Posterior cingulate gyrus (tissue), 11 donors: ENCODE measurements at places on chromosomes 7 and 10.

- DNase-seq: no peak
Measured at GRCh38 chr7:90453259-90453891, 16.1 kb upstream of the PTTG1IP2 start.

GRCh38 chr10:61332581-61332980 lies 120.6 kb downstream of the TMEM26 start:
- no peak for DNase-seq

DNA sequence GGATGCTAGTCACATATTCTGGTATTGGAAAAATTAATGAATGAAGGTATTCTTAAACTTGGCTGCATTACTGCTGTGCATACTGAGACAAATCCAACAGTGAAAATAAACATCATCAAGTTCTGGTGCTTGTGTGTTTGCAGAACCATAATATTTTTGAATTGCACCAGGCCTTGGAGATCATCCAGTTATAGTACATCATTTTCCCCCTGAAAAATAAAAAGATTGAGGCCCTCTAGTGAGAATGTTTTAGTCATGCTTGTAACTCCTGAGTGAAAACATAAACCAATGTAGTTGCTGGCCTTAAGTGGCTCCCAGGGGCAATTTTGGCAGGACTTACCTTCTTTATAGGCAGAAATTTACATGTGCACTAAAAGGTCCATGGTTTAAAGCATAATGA lies 218.8 kb upstream of the TMEM229A start:
- DNase-seq: no peak

DNA sequence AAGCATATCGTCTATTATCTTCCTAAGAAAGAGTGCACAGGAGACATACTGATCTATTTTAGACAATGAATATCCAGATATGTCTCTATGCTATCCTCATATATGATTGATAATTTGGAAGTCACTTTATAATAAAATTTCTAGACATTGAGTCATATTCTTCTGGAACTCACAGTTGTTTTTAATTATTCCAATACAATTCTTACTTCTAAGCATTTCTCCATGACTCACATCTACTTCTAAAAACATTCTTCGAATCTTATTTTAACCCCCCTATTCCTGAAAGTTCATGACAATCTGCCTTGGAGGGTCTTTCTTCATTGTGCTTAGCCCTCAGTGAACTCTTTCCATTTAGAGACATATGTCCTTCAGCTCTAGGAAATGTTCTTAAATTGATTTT lies 368.1 kb downstream of the MDFIC start:
- DNase-seq: no peak

- DNase-seq: no peak
Measured at GRCh38 chr10:24690961-24691512, 32.6 kb downstream of the ARHGAP21 start.

DNA sequence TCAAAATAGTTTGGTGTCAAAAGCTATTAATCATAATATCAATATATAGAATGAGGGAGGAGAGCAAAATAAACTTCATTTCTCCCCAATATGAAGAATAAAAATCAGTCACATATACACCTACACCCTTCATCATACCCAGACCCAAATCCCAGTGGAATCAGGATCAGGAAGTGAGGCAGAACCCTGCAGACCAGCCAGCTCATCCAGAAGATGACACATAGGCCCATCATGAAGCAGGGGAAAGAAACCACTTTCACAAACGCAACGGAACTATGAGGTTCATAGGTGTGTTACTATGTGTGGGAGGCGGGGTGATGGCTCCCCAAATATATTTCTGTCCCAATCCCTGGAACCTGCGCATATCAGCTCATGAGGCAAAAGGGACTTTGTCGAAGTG lies 89.0 kb downstream of the RSU1 start:
- no peak for DNase-seq

DNA sequence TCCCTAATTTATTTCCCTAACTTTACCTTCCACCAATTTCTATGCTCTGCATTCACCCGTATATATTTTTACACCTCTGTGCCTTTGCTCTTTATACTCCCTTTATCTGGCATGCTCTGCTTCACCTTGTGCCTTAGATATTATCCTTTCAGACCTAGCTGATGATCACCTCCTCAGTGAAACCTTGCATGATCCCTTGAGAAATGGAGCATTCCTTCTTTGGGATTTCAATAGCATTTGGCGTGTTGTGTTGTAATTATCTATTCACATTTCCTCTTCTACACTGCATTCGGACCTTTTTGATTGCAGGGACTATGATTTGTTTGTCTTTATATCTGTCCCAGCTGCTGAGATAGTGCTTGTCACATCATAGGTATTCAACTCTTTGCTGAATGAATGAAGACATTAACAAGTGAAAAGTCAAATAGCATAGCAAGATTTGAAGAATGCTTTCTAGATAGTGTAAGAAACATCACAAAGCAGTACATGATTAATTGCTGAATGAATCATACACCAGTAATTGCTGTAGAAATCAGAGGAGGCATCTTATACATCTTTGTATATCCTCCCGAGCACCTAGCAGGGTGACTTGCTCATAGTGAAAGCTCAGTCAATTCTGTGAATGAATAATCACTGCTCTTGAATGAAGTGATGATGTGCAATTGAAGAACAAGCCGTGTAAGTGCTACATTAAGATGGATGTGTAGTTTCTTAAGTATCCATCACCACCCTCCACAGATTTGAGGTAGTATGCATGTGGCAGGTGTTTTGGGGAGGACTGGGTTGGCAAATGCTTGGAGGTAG lies 2.0 kb upstream of the TM9SF3 start:
- DNase-seq: no peak

GRCh38 chr7:30278376-30278775 lies 6.0 kb upstream of the ZNRF2 start:
- DNase-seq: no peak

DNA sequence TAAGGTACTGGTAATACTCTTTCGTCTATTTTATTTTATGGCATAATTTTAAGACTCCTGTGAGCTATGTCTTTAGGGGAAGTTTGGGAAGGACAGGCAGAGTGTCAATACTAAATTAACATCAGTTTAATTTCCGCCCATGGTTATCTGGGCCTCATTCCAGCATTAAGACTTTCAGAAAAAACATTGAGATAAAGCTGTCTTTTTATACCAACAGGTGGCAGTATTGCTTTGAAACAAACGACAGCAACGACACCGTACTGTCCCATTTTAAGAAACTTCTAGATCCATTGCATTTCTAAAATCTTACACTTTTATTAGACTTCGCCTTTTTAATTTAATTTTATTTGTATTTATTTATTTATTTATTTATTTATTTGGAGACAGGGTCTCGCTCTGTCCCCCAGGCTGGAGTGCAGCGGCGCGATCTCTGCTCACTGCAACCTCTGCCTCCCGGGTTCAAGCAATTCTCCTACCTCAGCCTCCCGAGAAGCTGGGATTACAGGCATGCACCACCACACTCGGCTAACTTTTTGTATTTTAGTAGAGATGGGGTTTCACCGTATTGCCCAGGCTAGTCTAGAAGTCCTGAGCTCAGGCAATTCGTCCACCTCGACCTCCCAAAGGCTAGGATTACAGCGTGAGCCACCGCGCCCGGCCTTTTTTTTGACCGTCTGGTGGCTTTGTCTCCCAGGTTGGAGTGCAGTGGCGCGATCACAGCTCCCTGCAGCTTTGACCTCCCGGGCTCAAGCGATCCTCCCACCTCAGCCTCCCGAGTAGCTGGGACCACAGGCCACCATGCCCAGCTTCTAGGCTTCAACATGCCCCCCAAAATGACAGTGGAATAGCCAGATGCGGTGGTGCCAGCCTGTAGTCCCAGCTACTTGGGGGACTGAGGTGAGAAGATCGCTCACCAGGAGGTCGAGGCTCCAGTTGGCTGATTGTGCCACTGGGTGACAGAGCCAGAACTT lies 78.7 kb upstream of the C1GALT1 start:
- no peak for DNase-seq

DNA sequence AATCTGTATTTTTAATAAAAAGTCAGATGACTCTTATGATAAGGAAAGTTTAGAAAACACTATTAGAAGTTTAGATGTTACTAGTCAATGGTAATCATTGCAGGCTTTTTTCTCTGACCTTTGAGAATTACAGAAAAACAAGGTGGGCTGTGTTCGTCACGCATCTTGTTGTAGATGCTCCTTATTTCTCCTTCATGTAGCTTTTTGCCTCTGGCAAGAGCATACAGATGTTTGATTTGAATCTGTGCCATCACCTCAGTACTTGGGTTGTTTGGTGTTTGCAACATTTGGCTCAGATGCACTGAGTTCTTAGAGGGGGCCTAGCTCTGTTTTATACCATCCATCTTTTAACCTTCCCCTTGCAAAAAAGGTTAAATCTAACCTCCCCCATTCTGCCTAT lies 11.5 kb downstream of the TAS2R16 start:
- DNase-seq: no peak

DNA sequence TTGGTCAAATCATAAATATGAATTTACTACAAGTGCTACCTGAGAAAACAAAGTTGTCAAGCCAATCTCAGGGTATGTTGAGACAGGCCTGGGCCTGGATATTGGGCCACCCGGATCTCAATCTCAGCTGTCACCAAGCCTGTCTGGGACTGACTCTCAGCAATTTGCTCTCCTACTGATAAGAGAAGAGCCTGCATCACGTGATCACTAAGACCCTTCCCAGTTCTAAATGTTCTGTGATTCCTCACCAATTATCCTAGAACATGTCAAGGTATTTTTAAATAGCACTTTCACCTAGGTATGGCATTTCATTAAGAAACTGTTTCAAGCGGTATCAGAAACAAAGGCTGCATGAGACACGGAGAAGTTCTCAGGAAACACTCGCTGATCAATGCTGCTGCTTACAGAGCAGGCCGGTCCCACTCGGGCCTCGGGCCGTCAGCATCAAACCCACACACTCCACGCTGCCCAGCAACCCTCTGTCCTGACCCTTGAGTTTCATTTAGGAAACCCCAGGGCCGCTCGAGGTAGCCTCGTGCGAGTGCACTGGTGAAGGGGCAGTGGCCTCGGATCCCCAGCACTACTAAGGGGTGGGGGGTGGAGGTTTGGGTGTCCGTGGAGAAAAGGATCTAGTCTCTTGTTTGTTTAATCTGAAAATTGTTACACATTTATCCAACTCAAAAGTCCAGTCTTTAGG lies 4.1 kb downstream of the KLF6 start:
- DNase-seq: no peak

- DNase-seq: no peak
Measured at GRCh38 chr10:133292919-133293809, 15.5 kb downstream of the TUBGCP2 start.

- DNase-seq: no peak
Measured at GRCh38 chr7:148787571-148788295, 89.0 kb downstream of the CUL1 start.

DNA sequence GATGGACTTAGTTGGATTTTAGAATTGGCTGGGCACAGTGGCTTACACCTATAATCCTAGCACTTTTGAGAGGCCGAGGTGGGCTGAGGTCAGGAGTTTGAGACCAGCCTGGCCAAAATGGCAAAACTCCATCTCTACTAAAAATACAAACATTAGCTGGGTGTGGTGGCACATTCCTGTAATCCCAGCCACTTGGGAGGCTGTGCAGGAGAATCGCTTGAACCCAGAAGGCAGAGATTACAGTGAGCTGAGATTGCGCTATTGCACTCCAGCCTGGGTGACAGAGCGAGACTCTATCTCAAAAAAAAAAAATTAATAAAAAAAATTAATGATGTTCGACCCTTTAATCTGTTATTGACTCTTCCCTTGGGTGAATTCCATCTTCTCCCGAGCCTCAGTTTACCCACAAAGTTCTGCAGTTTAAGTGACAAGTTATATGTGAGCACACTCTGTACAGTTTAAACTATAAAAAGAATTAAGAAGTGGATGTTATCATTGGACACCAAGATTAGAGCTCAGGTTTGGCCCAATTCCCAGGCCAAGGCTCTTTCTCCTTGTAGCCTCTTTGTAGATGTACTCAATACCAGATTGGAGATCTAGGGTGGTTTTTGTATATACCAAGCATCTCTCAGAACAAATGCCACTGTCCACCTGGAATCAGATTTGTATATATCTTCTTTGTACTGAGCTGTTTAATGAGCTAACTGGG lies 15.0 kb downstream of the KAT6B start:
- no peak for DNase-seq

- DNase-seq: no peak
Measured at GRCh38 chr7:7498856-7499255, 36.8 kb downstream of the COL28A1 start.

GRCh38 chr10:114492351-114493037 lies 88.2 kb upstream of the AFAP1L2 start:
- DNase-seq: no peak

GRCh38 chr7:40232242-40232893 lies 97.6 kb downstream of the SUGCT start:
- DNase-seq: no peak

- no peak for DNase-seq
Measured at GRCh38 chr10:102770108-102770482, 26.3 kb downstream of the WBP1L start.

GRCh38 chr7:122750389-122750788 lies 47.7 kb upstream of the RNF148 start:
- DNase-seq: no peak

DNA sequence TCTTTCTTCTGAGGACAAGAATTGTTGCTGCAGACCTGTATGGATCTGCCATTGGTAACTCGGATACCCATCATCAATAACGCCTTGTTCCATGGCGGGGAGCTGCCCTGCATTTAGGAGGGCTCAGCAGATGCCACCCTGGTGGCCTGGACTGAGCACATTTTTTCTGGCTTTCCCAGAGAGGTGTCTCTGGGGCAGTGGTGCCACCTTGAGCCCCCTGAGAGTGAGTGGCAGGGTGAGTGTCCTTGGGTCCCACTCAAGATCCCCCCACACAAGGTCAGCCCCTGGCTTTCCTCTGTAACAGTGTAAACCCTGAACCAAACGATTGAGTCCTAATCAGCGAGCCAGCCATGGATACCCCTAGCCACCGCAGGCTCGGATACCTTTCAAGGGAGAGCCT lies 258.6 kb downstream of the GLRX3 start:
- no peak for DNase-seq

- DNase-seq: no peak
Measured at GRCh38 chr10:127300868-127301321, 104.5 kb upstream of the INSYN2A start.

- no peak for DNase-seq
Measured at GRCh38 chr10:83934062-83934461, 205.2 kb upstream of the GHITM start.

GRCh38 chr10:27743877-27744801 lies 1.5 kb downstream of the MKX start:
- DNase-seq: peak; percentile 9

DNA sequence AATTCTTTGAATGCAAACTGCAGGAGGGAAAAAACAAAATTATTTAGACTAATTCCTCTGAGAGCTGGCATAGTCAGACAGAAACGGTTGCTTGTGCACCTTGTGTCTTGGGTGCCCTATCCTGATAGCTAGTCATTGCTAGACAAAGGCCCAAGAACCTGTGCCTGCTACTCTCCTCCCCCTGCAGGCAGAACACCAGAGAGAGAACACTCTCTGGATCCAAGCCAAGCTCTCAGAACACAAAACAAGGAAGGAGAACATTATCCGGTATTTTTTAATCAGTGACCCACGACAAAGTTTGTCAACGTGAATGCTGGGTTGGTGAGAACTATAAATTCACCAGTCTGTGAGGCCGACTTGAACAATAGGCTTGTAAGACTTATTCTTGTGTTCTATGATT lies 18.8 kb upstream of the PPP1R9A start:
- no peak for DNase-seq
